ENCODE measurements at places on chromosomes 5 and 9. TPM values are rescaled to one million over a fixed set of nuclear protein-coding genes. Genes with fewer than 3 reads are reported as not detected.

DNA sequence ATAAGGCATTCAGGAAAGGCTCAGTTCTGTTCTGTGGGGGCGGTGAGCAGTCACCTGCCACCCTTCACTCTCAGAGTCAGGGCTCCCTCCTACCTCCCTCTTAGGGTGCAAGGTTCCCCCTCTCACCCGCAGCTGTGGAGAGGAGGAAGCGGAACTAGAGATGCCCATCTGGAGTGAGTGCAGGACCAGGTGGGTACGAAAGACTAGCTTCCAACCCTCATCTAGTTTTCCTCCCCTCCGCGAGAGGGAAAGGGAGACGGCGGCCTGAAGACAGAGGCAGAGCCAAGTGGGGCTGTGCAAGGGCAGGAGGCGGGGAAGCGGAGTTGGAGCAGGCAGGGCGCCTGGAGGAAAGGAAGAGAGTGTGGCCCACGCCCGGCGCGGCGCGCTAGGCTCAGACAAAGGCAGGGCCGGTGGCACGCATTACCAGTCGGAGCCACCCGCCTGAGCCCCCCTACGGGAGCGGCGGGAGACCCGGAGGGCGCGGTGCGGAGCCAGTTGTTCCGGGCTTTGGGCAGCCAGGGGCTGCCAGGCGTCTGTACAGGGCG lies 7.3 kb downstream of the PRR7 start:
- H3K4me1 ChIP-seq = peaks cover 24% of the 10 kb centered on the region
- no peak for DNase-seq
- H3K36me3 ChIP-seq = peaks cover 5% of the 10 kb centered on the region
- peak overlapping the region; percentile 90 for H3K4me3 ChIP-seq

- H3K36me3 ChIP-seq = no peaks in the 10 kb centered on the region
- H3K4me1 ChIP-seq = no peaks in the 10 kb centered on the region
- DNase-seq = no peak
- H3K27ac ChIP-seq = no peak overlapping the region
- H3K27me3 ChIP-seq = peaks cover 17% of the 10 kb centered on the region
Measured at GRCh38 chr9:133429641-133430161, 7.5 kb downstream of the ADAMTS13 start.

GRCh38 chr5:35393901-35394300 lies 163.6 kb upstream of the PRLR start:
- no peak for DNase-seq
- H3K36me3 ChIP-seq = no peaks in the 10 kb centered on the region
- no peak overlapping the region for H3K27ac ChIP-seq
- no peaks in the 10 kb centered on the region for H3K27me3 ChIP-seq
- no peaks in the 10 kb centered on the region for H3K4me1 ChIP-seq

DNA sequence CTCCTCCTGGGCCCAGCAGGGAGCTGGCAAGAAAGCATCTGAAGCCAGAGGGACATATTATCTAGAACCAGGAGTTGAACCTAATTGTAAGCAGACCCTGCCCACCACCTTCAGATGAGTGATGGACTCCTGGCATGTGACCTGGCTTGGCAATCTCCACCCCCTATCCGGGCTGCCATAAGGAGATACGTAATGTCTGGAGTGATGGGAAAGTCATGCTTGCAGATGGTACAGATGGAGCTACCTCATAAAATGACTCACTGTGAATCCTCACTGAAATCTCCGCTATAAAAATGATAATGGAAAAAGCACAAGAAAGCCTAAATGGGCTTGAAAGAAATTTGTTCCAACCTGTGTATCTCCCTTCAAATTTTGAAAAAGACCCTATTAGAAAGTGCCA lies 157.5 kb downstream of the DMRT2 start:
- H3K27ac ChIP-seq = no peak overlapping the region
- H3K27me3 ChIP-seq = peaks cover 5% of the 10 kb centered on the region
- H3K4me1 ChIP-seq = no peaks in the 10 kb centered on the region
- DNase-seq = no peak

DNA sequence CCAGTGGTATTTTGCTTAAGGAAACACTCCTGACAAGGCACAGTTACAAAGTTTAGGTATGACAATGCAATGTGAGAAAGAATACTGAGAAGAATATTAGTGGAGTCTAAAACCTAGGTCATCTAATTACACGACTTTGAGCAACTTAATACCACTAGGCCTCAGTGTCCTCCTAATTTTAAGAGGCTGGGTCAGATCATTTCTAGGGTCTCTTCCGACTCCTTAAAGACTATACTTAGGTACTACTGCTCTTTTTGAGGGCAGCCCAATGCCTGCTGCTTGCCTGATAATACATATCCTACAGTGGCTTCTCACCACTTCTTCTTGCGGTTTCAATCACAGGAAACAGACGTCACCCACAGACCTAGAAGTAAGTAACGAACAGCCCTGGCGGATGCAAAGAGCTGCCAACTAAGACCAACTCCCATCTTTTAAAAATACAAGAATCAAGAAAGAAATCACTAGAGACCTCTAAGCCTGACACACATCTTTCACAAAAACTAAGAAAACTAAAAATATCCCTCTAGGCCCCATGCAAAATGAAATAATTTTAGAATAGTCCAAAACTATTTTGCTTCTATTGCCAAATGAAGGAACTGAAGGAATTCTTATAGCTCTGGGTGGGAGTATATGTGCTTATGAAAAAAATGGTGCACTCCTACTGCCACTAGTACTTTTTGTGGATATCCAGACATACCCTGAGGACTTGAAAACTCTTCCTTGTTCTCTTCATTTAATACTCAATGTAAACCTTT lies 13.1 kb downstream of the DIAPH1 start:
- DNase-seq = no peak
- peaks cover 11% of the 10 kb centered on the region for H3K4me1 ChIP-seq
- H3K36me3 ChIP-seq = peaks cover 6% of the 10 kb centered on the region
- H3K27me3 ChIP-seq = no peaks in the 10 kb centered on the region
- H3K4me3 ChIP-seq = no peak overlapping the region

GRCh38 chr5:146327989-146328388 lies 10.7 kb upstream of the POU4F3 start:
- H3K27ac ChIP-seq = no peak overlapping the region
- H3K4me3 ChIP-seq = no peak overlapping the region
- DNase-seq = no peak
- H3K36me3 ChIP-seq = no peaks in the 10 kb centered on the region
- H3K27me3 ChIP-seq = peaks cover 70% of the 10 kb centered on the region

DNA sequence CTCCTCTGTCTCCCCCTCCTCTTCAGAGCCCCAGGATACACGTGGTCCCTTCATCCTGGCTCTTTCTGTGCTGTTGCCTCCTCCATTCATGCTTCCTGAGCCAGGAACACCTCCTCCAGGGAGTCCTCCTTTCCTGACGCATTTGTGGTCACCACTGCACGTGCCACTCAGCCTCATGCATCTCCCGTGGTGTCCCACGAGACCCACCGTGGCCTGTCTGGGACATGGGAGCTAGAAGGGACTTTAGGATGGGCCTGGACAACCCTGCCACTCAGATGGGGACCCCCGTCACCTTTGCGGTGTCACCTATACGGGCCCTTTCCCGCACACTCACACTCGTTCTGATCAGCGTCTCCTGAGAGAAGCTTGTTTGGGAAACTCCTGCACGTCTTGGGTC lies 6.7 kb downstream of the GLIPR2 start:
- peaks cover 16% of the 10 kb centered on the region for H3K4me1 ChIP-seq
- no peak for DNase-seq
- H3K27ac ChIP-seq = no peak overlapping the region
- H3K27me3 ChIP-seq = peaks cover 14% of the 10 kb centered on the region

DNA sequence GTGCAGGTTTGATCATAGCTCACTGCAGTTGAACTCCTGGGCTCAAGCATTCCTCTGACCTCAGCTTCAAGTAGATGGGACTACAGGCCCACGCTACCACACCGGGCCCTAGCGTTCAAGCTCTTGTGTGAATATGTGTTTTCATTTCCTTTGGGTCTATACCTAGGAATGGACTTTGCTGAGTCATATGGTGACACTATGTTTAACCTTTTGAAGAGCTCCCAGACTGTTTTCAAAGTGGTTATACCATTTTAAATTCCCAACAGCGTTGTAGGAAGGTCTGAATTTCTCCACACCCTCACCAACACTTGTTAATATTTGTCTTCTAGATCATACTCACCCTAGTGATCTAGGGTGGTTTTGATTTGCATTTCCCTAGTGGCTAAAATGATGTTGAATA lies 33.5 kb downstream of the FAF2 start:
- no peak overlapping the region for H3K27ac ChIP-seq
- H3K27me3 ChIP-seq = no peaks in the 10 kb centered on the region
- H3K36me3 ChIP-seq = peaks cover 21% of the 10 kb centered on the region
- H3K4me1 ChIP-seq = no peaks in the 10 kb centered on the region
- H3K4me3 ChIP-seq = no peak overlapping the region
- DNase-seq = no peak

DNA sequence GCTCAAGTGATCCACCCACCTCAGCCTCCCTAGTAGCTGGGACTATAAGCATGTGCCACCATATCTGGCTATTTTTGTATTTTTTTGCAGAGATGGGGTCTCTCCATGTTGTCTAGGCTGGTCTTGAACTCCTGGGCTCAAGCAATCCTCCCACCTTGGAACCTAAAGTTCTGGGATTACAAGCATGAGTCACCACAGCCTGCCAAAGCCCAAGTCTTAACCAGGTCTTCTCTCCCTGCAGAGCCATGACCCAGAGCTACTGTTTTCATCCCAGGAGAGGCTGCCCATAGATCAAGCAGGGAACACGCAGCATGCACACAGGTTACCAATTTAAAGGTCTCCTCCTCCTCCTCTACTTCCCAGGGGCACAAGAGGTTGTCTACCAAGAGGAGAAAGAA lies 29.7 kb downstream of the PCDHGC5 start:
- H3K4me1 ChIP-seq = peaks cover 41% of the 10 kb centered on the region
- H3K36me3 ChIP-seq = peaks cover 42% of the 10 kb centered on the region
- H3K4me3 ChIP-seq = no peak overlapping the region
- H3K27me3 ChIP-seq = no peaks in the 10 kb centered on the region

- H3K4me3 ChIP-seq = no peak overlapping the region
- no peak overlapping the region for H3K27ac ChIP-seq
- no peak for DNase-seq
Measured at GRCh38 chr5:160966921-160967320, 114.9 kb upstream of the ATP10B start.

DMRT3 gene
- total RNA-seq = 0.74 TPM

- H3K27me3 ChIP-seq = no peaks in the 10 kb centered on the region
- DNase-seq = no peak
- peaks cover 41% of the 10 kb centered on the region for H3K4me1 ChIP-seq
- H3K27ac ChIP-seq = peak overlapping the region; percentile 76
- no peaks in the 10 kb centered on the region for H3K36me3 ChIP-seq
- H3K4me3 ChIP-seq = peak overlapping the region; percentile 75
Measured at GRCh38 chr5:139698490-139699146, 50.5 kb downstream of the CXXC5 start.

DNA sequence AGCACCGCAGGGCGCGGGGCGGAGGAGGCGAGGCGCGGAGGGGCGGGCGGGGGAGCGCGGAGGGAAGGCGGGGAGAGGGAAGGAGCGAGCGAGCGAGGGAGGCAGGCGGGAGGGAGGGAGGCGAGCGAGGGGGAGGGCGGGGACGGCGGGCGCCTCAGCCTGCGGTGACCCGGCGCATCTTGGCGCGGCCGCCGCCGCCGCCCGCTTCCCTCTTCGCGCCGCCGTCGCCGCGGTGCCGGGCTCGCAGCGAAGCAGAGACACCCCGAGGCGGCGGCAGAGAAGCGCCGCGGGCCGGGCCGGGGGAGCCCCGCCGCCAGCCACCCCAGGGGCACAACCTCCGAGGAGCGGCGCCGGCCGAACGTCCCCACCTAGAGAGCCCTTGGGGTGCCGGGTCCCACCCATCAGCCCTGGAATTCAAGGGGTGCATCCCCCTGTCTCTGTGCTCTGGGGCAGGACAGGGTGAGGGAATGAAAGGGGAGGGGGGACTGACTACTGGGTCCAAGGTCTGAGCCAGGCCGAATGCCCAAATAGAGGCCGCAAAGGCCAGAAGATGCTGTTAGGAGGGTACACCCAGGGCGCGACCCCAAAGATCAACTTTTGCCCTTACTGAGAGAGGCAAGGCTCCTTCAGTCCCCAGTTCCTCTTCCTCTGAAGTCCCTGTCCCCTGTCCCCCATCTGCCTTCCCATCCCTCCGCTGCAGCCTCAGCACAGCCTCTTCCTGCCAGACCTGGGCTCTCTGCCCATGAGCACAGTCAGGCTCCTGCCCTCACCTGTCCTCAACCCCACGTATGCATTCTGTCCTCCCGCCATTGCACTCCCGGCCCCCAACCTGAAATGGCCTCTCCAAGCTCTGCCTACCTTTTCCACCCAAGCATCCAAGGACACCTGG lies at the start of gene ADAMTS2:
Gene ADAMTS2, minus strand, starts transcription at position 29 of the 889 bp plus-strand sequence. CDS start 133 bp downstream, outside the sequence.
- H3K27me3 ChIP-seq = peaks cover 73% of the 10 kb centered on the region
- peak within 1 kb of the TSS; percentile 80 for H3K4me3 ChIP-seq
- H3K4me1 ChIP-seq = peaks cover 8% of the 10 kb centered on the region
- no peaks in the 10 kb centered on the region for H3K36me3 ChIP-seq
- no peak for DNase-seq
- no peak within 1 kb of the TSS for H3K27ac ChIP-seq

PCDHA12 gene
- total RNA-seq = 10.2 TPM

Measured in type B pancreatic cell (in vitro differentiated cells).